ENCODE measurements at places on chromosomes 1 and 21.

- no peak for DNase-seq
Measured at GRCh38 chr1:178999061-178999460, 26.6 kb upstream of the FAM20B start.

DNA sequence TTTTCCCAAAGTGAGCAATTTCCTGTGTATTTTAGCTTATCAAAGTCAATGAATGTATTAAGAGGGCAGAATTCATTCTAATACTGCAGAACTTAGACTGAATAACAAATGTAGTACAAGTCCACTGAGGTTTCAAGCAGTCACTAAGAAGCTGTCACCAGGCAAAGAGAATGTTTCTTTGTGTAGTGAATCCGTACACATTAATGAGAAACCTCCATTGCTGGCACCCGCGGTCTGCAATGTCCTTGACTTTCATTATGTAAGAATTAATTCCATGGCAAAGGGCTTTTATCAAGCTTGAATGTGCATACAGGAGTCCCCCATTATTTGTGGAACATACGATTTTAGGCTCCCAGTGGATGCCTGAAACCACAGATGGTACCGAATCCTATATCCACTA lies 719.5 kb upstream of the TMPRSS15 start:
- DNase-seq, result no peak

GRCh38 chr1:234979296-234980279 lies 149.0 kb downstream of the TOMM20 start:
- DNase-seq, result peak; percentile 27

DNA sequence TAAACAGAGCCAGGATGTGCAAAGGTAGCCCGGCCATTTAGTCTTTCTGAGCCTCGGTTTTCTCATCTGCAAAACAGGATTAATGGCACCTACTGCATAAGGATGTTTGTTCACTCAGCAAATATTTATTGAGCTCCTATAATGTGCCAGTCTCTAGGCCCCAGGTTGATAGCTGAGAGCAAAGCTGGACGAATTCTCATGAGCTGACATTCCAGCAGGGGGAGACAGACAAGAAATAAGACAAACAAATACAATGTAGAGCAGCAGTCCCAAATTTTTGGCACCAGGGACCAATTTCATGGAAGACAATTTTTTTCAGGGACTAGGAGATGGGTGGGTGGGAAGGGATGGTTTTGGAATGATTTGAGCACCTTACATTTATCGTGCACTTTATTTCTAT lies 74.3 kb upstream of the PAX7 start:
- no peak for DNase-seq

- DNase-seq, result no peak
Measured at GRCh38 chr21:34621434-34622350, 6.8 kb upstream of the RCAN1 start.

DNA sequence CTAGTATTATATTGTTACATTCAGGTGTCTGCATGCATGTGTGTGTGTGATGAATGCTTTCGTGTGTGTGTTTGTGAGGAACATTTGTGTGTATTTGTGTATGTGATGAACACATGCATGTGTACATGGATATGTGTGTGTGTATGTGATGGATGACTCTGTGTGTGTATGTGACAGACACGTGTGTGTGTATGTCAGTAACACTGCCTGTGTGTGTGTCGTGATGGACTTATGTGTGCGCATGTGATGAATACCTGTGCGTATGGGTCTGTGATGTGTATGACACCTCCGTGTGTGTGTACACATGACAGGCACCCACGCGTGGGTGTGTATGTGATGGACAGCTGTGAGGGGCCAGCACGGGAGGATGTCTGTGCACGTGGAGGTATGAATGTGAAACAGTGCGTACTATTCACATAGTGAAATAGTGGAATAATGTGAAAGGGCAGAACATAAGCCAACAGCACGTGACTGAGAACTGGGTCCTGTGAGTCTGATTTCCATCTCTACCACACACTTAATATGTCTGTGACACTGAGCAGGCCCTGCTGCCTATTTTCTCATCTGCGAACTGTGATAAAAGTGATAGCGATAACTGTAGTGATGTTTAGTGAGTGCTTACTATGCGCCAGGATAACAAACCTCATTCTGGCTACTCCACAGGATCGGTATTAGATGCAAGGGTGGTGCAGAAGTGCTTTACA lies 41.8 kb upstream of the CSF3R start:
- DNase-seq, result no peak

GRCh38 chr21:38933731-38934130 lies 128.0 kb downstream of the ETS2 start:
- DNase-seq, result no peak

DNA sequence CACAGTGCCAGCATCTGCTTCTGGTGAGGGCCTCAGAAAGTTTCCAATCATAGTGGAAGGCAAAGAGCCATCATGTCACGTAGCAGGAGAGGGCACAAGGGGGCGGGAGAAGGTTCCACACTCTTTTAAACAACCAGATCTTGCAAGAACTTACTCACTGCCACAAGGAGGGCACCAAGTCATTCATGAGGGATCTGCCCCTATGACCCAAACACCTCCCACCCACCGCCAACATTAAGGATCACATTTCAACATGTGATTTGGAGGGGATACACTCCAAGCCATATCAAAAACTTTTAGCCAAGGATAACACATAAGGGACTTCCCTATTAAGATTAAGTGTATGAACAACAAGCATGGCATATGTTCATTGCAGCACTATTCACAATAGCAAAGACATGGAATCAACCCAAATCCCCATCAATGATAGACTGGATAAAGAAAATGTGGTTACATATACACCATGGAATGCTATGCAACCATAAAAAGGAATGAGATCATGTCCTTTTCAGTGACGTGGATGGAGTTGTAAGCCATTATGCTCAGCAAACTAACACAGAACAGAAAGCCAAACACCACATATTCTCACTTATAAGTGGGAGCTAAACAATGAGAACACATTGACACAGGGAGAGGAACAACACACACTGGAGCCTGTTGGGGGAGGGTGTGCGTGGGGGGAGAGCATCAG lies 19.9 kb upstream of the SLC35F3 start:
- no peak for DNase-seq

DNA sequence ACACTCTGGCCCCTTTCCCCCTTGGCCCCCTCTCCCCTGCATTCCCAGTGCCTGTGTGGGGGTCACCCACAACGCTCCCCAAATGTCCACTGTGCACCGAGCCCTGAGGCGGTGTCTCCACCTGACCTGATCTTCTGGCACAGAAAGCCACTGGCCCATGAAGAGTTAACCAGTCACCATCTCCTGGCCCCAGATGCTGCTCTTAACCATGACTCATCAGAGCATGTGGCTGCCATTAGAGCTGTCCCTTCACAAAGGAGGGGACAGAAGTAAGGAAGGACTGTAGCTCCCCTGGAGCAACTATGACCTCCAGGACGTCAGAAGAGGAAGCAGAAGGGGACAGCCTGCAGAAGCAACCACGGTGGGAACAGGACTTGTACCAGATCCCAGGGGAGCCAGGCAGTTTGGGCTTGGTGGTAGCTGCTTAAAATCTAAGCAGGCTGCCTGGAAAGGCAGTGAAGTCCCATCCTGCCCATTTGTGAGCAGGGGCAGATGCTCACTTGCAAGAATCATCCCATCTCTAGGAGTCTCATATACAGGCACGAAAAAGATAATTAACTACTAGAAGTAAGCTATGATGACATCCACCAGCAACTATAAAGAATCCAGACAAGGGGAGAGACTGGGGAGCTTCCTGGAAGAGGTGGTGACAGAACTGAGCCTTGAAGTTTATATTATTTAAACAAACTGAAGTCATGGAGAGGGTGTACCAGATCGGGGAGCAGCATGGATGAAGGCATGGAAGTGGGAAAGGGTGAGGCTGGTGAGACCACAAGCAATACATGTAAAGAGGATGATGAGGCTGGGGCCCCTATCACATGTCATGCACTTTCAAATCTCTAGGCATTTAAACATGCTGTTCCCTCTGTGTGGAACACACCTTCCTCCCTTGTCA lies 1.1 kb upstream of the TTC39A start:
- DNase-seq, result no peak

DNA sequence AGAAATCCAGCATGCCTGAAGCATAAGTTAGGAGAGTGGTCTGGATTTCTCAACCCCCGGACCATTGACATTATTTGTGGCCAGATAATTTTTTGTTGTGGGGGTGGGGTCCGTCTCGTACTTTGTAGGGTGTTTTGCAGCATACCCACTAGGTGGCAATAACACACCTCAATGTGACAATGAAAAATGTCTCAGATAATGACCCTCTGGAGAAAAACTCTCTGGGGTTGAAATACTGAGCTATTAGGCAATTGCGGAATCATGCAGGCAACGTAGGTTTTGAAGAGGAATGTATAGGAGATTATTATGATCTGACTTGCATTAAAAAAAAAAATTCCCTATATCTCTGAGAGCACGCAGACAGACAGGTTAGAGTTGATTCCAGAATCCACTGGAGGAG lies 25.3 kb upstream of the RRP15 start:
- DNase-seq, result no peak

DNA sequence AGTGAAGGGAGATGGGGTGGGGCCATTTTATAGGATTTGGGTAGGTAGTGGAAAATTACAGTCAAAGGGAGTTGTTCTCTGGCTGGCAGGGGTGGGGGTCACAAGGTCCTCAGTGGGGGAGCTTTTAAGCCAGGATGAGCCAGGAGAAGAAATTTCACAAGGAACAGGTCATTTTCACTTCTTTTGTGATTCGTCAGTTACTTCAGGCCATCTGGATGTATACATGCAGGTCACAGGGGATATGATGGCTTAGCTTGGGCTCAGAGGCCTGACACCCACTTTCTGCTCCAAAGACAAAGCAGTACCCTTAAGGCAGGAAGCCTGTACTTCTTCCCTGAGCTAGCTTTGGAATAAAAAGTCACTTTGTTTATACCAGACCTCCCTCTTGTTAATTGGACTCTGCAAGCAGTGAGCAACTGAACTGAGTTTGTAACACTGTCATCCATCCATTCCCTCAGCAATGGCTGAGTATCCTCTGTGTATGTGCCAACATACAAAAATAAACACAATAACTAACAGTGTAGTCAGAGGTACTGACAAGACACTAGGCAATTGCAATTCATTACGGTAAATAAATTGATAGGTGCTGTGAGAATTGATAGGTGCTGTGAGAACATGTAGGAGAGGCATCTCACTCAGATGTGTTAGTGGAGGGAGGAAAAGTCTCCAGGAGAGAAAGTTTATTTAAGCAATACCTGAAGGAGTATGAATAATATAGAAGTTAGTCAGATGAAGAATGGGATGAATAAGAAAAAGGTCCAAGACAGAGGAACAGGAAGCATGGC lies 14.7 kb upstream of the RGS2 start:
- DNase-seq, result no peak

DNA sequence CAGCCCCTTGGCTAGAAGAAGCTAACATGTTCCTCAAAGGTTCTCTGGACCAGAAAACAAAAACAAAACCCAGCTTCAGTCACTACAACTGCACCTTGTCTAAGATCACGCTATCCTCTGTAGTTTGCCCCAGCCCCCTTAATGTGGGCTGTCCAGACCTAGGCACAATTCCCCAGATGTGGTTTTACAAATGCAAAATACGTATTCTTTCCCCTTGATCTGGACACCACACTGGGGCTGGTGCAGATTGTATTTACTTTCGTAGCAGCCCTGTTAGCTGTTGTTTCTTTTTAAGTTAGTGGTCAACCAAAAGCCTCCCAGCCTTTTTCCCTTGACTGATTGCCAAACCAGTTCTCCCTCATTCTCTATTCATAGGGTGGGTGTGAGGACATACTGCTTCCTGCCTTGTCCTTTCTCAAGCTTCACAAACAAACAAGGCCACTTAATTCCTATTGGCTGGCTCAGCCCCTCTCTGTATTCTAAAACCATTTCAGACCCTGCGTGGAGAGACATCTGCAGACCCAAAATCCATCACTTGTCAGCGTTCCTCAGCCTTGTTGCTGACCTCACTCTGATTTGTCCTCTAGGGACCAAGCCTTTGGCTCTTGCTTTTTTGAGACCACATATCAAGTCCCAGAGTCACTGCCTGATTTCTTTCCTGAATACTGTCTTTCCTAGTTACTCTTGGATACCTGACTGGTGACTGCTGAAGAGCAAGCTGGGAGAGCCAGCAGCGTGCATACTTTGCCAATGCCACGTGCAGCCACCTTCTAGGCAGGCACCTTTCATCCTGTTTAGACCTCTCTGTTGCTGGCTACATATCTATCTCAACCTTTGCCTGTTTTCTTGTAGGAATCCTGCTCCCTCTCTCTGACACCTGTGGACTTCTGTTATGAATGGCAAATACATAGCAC lies 96.4 kb upstream of the RAB3GAP2 start:
- no peak for DNase-seq

Data from right cardiac atrium (tissue), 5 donors.